ENCODE measurements at places on chromosomes 3 and 15.

GRCh38 chr3:22361521-22361920 is 610.5 kb upstream of the ZNF385D start:
- DNase-seq: no peak

DNA sequence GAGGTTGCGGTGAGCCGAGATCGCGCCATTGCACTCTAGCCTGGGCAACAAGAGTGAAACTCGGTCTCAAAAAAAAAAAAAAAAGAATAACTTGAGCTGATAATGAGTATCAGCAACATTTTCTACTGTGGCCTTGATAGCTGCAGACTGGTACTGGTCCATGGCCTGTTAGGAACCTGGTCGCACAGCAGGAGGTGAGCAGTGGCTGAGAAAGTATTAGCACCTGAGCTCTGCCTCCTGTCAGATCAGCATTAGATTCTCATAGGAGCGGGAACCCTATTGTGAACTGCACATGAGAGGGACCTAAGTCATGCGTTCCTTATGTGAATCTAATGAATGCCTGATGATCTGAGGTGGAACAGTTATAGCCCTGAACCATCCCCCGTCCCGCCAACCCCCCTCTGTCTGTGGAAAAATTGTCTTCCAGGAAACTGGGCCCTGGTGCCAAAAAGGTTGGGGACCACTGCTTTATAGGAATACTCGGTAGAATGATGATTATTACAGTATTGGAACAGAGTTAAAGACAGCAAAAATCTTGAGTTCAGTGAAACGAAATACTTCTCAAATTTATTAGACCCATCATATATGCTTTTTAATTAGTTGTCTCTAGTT is 126.0 kb downstream of the ZNF609 start:
- peak; percentile 40 for DNase-seq

- no peak for DNase-seq
These were observed 44.0 kb downstream of the IDH2 start for GRCh38 chr15:90058308-90058707.

GRCh38 chr3:82261013-82261412 is 499.6 kb upstream of the GBE1 start:
- DNase-seq: no peak

DNA sequence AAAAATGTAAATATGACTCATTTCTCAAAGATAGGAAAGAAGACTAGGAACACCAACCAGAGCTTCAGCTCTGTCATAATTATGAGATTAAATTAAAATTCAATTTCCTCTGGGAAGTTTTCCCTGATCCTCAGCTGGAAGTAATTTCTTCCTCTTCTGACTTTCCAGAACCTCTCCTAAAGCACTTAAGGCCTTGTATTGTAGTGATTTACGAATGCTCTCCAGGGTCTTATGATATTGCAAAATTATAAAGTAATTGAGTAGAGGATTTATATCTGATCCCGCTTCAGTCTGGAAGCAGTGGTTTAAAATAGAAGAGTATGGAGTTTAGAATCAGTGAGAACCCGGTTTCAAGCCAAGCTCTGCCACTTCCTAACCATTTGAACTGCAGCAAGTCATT is 279.8 kb downstream of the ZPLD1 start:
- DNase-seq: no peak

GRCh38 chr3:81378552-81379293 is 382.7 kb downstream of the GBE1 start:
- no peak for DNase-seq

DNA sequence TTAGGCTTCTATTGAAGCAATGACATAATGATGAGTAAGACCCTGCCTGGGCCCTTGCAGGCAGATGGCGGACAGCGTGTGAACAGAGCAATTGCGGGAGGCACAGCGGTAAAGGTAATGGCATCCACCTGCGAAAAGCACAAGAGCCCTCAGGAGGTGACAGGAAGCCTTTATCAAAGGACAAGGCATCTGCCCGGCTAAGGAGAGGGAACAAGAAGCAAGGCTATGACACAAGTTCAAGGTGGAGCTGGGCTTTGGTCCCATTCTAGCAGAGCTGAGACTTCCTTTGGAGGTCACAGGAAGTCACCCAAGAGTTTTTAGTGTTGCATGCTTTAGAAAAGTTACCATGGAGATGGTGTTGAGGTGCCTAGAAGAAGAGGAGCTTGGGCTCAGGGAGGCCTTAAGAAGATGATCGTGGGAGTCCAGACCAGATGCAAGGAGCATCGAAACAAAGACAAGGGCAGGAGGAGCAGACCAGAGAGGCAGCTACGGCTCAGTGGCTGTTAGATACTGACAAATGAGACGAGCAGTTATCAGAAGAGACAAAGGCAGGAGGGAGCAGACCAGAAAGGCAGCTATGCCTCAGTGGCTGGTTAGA is 34.5 kb downstream of the OSBPL10 start:
- peak; percentile 40 for DNase-seq

DNA sequence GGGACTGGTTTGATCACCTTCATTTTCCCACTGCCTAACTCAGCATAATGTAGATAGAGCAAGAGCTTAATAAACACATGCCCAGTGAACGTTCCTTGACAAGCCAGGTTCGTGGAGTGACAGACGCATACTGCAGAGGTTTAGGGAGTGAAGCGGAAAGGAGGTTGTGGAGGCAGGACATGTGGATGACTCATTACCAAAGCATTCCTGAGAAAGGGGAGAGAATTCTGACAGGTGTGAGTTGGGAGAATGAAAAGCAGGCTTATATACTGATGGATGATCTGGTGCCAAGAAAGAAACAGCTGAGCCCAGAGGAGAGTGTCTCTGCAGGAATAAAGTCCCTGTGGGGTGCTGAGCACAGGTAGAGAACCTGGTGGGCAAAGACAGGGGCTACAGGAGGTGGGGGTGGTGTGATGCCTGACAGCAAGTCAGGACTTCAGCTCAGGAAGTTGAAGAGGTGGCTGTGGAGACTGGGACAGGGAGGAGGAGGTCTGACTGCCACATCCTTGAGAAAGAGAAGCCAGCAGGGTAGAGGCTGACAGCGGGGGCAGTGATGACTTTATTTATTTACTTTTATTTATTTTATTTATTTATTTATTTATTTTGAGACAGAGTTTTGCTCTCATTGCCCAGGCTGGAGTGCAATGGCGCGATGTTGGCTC is 2.4 kb upstream of the RPL29 start:
- DNase-seq: peak; percentile 62

- no peak for DNase-seq
These were observed 57.9 kb upstream of the RNU6-1 start for GRCh38 chr15:67897646-67898339.

DNA sequence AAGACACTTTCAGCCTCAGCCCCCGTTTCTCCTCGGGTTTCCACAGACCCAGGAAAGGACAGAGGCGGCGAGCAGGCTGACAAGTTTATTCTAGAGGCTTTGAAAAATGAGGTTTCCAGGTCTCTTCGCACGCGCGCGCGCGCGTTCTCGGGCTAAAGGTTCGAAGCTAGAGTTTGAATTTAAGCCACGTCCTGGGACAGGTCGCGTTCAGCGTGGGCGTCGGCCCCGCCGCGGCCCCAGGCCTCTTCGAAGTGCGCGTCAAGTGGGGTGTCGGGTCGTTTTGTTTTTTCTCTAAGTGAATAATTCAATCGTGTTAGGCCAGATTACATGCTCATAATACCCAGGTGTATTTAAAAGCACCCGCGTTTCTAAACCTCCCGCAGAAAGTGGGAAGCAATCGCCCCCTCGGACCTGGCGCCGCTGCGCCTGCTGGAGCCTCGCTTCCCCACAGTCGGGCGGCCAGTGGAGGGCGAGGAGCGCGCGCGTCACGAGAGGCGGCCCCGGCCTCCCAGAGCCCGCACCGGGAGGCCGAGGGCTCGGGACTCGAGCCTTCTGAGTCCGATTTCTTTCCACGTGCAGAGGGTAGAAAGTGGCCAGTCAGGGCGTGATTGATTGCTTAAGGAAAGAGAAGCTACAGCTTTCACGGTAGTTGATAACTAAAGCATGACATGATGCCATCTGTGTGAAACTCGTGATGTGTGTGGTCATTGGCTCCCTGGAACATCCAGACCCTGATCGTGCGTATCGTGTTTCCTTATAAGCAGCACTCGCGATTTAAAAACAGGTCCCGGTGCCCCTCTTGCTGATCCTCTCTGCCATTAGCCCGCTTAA is 15.8 kb upstream of the SOX2 start:
- DNase-seq: no peak

GRCh38 chr15:57201578-57201977 is 174.7 kb upstream of the CGNL1 start:
- no peak for DNase-seq

DNA sequence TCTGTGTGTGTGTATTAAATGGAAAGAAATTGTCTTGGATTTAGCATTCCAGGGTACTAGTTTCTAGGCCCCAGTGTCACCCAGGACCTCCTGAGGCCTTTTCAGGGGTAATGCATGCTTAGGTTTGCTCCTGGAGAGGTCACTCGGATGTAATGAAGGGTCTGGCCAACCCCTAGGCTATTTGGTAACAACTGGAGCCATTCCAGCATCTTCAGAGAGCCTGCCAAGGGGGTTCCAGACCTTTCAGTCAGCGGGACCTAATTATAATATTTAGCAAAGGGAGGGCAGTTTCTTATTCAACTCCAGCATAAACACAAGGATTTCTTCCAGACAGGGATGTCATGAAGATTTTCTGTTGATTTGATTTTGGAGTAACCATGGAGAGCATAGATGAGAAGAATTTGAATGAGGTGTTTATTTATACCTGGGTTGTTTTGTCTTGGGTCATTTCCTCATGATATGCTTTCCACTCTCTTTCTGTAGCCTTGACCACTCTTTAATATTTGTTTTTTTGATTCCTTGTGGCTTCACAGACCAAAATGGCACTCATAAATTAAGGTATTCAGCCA is 17.4 kb downstream of the KAT2B start:
- no peak for DNase-seq
